ENCODE measurements at places on chromosomes 2 and 18.

DNA sequence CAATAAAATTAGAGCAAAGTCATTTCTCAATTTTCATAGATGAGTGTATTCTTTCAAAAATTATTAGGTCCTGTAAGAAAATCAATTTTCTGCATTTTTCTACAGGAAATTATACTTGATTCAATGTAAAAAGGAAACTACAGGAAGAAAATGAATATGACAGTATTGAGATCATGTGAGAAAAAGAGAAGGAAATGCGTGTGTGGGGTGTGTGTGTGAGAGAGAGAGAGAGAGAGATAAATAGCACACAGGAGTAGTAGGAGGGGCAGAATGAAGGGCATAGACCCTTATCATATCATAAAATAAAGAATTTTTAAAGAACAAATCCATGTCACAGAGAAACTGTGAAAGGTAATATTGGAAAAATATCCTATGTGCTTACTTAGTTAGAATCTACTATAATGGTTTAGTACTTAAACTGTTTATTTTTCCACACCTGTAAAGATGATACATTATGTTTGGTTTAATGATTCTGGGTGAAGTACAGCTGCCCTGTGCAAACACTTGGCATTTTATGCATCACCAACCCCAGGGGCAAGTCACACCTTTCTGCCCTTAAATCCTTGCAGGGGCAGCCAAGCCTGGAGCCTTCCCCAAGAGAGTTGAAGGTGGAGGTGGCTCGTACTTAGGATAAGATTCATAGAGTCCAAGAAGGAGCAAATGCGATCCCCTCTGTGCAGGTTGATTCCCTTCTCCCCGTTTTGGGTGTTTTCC, 276.4 kb downstream of the TGIF1 start:
- DNase-seq = no peak

DNA sequence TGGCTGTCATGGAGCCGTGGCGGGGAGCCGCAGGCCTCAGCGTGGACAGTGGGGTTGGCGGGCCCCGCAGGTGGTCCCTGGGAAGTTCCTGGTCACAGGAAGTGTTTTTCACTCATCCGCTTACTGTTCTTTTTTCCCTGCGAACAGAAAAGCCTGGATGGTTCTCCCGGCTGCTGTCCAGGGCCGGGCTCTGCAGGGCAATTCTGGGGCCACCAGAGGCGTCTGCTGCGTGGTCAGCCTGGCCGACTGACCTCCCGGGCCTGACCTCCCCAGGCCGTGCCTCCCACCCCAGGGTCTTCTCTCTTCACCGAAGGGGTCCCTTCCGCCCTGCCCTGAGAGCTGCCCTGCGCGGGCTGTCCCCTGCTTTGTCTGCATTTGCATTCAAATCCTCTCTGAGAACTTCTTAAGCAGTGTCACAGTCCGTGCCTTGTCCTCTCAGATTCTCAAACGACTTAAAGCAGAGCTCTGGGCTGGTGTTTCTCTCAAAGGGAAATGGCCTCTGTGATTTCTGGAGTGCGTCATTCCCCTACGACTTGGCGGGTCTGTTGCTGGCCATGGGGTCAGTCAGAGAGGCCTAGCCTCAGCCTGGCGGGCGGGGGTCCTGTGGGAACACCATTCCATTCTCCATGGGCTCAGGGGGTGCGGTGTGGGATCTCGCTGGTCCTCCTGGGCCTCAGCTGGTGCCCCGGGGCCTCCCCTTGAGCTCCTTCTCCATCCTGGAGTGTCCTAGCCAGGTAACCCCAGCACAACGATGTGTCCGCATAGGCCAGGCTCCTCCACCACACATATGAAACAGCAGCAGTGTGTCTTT, 38.3 kb downstream of the KLHL29 start:
- no peak for DNase-seq

GRCh38 chr2:234469251-234469845, 27.5 kb downstream of the ARL4C start:
- no peak for DNase-seq

- DNase-seq = no peak
Measured at GRCh38 chr2:191249156-191249813, 4.1 kb downstream of the MYO1B start.

DNA sequence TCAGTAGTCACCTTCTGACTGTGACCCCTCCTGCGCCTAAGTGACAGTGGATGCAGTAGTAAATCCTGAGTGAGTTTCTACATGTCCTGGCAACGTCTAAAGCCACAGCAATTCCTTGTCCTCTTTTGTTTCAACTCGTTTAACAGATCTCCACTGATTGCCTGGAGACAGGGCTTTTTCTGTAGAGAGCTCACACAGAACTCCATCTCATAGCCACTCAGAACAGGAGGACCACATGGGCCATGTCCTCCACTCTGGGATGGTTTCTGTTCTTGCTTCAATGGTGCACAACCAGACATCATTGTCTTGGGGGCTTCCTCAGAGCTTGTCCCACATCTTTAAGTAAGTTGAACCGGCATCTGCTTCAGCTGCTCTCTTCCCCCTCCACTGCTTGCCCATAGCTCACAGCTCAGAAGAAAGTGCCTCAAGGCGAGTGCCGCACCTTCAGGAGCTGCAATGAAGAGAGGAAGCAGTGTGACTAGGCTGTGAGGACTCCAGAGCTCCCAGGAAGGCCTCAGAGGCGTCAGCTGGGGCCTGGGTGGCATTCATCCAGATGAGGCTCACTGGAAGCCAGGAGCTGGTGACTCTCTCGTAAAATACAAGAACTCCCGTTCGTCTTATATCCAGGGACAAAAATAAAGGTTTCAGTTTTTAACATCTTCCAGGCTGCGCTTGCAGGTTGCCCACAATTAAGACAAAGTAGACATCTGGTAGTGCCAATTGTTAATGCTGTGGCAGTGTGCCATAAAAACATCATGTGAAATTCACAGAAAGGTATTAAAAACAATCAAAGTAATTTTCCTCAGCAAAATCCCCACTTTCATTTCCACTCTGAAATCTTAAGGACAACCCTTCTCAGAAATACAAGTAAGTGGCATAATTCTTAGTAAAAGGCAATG, 37.3 kb downstream of the ST3GAL5 start:
- DNase-seq = no peak

GRCh38 chr2:175111200-175111657, 56.8 kb downstream of the ATF2 start:
- DNase-seq = peak; percentile 32

DNA sequence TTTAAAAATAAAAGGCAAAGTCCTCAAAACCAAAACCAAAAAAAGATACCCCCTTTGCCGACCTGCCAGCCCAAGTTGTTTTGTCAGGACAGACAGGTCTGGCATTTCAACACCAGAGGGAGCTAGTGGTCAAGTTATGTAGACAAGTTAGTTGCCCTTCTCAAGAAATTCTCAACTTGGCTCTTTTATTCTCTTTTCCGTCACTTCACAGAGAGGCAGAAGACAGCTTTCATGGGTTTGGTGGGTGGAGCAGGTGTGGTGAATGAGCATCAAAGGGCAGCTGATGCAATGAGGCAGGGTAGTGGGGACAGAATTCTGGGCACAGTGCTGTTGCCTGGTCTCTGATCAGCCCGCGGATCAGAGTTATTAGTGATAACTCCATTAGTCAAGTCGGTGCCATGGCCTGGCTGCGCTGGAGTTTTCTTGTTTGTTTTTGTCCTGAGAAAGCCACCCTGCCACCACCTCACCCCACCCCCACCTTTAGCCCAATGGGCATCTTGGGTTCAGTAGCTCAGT, 303.7 kb upstream of the EPAS1 start:
- peak; percentile 65 for DNase-seq

GRCh38 chr2:11103984-11104793, 51.1 kb upstream of the SLC66A3 start:
- DNase-seq = no peak

DNA sequence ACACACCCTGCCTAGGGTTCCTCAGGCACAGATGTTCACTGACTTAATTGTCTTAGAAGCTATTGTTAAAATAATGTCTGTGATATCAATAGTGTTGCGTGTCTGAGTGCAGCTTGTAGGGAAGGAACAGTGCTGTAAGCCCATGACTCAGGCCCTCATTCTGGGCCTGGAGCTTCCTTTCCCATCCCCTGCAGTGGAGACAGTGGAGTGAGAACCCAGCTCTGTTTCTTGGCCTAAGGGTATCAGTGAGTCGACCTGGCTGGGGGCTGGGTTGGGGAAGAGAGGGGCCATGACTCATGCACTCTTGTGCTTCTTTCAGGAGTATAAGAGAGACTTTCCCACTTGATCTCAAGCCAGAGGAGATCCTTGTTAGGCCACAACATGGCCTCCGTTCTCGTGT, 106.8 kb downstream of the HRH4 start:
- DNase-seq = peak; percentile 6

GRCh38 chr2:217338306-217338916, 478.5 kb upstream of the TNP1 start:
- DNase-seq = no peak

DNA sequence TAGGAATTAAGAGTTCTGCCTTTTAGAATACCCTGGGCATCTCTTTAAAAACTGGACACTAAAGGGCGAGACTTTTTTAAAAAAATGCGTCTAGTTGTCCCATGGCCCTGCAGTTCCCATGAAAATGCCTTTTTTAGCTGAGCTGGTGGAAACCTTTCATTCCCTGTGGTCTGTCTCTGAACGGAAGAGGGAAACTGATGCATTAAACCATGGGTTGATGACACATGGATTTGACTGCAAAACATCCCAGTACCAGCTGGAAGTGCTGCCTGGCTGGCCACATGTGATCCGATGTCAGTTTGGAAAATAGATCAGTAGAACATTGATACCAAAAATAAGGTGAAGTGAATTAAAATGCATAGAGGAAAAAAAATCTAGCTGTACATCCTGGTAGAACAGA, 129.2 kb downstream of the MYO1B start:
- no peak for DNase-seq

GRCh38 chr2:166900700-166901099, 12.4 kb downstream of the XIRP2 start:
- DNase-seq = no peak

- no peak for DNase-seq
Measured at GRCh38 chr18:46732801-46733200, 24.1 kb downstream of the ST8SIA5 start.

DNA sequence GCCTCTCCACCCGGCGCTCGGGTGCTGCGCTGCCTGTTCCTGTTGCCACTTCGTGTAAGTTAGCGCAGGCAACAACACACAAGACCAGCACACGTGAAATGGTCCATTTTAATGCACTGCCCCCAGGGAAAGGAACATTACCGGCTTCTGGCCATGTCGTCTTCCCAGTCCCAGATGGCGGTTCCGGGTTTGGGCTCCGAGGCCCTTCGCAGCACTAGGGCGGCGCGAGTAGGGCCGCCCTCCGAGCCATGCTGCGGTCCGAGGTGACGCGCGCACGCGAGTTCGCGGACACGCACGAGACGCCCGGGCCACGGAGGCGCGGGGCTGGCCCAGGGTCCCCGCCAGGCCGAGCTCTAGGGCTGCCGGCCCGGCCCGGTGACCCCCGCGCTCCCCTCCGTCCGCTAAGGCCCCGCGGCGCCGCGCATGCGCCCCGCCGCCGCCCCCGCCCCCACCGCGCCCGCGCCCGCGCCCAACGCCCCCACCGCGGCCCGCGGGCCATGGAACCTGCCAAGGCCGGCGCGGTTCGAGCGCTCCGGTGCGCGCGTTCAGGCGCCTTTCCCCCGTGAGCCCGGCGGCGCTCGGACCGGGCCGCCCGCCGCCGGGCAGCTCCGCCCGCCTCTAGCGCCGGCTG, 367 bp upstream of the ZNF236 start:
- no peak for DNase-seq

- no peak for DNase-seq
Measured at GRCh38 chr2:58194458-58194857, 46.7 kb downstream of the FANCL start.

DNA sequence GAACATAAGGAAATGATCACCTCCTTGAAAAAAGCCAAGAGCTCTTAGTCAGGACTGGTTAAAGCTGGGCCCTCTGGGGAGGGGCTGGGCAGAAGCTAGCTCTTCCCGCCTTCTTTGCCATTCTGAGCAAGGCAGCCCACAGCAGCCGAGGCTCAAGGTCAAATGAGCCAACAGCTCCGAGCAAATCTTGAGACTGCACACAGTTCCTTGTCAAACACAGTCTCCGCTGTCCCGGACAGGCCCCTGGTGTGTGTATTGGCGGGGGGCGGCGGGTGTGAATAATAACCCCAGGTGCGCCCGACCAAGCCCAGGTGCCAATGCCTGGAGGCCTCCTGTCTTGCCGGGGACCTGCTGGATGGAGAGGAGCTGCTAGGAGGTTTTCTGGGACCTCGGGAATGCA, 46.4 kb upstream of the ACAA2 start:
- DNase-seq = no peak

DNA sequence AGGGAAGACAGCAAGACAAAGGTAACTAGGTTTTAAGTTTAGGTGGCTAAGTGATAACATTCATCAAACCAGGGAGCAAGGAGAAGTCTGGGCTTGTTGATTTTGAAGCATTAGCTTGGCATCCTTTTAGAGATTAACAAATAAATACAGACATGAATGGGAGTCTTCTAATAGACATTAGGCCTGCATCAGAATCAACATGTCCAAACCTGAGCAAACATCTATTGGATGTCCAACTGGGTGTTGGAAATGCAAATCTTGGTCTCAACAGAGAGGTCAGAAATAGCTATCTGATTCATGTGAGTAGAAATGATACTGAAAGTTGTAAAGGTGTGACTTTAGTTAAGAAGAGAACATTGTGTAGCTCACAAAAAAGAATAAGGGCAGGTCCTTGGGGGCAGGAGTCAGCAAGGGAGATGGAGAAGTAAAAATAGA, 85.5 kb upstream of the RND3 start:
- no peak for DNase-seq

DNA sequence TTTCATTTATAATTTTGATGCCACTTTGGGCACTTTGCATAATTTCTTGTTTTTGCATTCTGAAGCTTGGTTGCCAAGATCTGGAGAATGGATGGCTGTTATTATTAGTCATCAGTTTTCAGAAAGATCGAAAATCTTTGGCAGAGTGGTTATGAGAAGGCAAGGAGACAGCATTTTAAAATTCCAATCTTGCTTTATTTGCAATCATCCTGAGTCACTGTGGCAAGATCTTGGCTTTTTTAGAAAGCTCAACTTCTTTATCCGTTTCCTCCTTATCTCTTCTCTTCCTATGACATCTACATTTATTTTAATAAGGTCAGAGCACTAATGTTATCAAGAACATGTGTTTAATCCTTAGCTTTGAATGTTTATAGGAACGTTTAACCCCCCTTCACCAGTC, 31.1 kb upstream of the EIF2AK3 start:
- peak; percentile 77 for DNase-seq

DNA sequence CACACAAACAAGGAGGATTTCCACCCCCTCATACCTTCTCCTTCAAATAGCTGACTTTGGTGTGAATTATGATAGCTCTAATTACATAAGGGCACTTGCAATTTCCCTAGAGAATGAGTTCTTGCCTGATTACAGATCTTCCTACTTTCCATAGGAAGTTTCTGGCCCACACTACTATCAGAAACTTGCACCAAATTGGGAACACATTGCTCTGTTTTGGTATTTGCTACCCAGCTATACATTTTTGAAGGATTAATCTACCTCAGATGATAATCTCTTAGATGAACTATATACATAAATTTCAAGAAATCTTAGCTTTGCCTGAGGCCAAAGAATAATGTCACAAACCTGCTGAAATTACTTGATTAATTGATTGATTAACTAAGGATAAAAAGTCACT, 4.9 kb downstream of the DCC start:
- DNase-seq = no peak

Data from stromal cell of bone marrow (primary cell).